ENCODE measurements at places on chromosomes 2 and 18.

GRCh38 chr2:39739386-39739785, 39.7 kb downstream of the THUMPD2 start:
- no peak for DNase-seq

DNA sequence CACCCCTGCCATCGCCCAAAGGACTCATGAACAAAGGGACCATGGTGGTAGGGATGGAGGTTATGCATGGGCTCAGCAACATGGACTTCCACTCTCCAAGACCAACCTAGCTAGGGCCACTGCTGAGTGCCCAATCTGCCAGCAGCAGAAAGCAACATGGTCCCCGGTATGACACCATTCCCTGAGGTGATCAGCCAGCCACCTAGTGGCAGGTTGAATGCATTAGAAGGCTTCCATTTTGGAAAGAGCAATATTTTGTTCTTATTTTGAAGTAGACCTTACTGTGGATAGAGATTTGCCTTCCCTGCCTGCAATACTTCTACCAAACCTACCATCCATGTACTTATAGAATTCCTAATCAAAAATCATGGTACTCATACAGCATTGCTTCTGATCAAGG, 99.8 kb downstream of the METTL4 start:
- DNase-seq, result no peak

GRCh38 chr2:48954935-48955334, 199.4 kb downstream of the FSHR start:
- no peak for DNase-seq

DNA sequence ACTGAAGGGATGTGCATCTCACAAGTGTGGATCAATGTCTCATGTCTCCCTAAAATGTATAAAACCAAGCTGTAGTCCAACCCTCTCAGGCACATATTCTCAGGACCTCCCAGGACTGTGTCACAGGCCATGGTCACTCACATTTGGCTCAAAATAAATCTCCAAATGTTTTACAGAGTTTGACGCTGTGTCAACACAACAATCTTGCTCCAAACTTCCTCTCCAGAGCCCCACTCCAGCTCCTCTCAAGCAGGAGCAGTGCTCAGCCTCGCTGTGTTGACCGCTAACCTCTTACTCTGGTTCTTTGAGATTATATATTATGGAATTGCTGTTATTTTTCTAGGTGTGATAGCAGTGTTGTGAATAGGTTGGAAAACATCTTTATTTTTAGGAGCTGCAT, 56.2 kb downstream of the CYP27C1 start:
- DNase-seq, result no peak

- DNase-seq, result no peak
Observed at GRCh38 chr2:103028181-103028580, 266.4 kb downstream of the TMEM182 start.

GRCh38 chr18:13187498-13187897, 31.1 kb upstream of the LDLRAD4 start:
- DNase-seq, result no peak

DNA sequence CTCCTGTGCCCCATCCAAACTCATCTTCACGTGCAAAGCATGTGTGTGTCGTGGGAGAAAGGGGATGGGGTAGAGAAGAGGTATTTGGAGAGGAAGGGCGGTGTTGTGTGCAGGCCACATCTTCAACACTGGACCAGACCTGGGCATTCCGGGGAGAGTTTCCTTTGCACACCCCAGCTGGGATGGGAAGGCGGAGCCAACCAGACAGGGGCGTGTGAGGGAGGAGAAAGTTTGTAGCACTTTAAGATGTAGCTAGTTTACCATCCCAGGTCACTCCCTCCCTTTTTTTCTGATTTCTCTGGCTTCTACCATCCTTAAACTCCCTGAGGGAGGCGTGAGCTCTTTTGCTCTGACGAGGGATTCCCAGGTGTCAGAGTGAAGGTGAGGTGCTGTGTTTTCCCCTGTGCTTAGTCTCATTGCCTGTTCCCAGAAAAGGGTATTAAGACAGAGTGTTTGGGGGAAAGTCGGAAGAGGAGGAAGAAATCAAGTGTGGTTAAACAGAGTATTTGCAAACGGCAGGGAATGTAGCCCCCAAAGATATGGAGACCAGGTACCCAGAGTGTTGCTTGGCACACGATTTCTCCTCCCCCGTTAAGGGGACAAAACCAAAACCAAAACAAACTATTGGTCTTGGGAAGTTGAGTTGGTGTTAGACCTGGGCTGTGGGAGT, 1.6 kb downstream of the SETBP1 start:
- DNase-seq, result no peak

GRCh38 chr2:160368988-160369930, 124.3 kb downstream of the RBMS1 start:
- DNase-seq, result no peak

DNA sequence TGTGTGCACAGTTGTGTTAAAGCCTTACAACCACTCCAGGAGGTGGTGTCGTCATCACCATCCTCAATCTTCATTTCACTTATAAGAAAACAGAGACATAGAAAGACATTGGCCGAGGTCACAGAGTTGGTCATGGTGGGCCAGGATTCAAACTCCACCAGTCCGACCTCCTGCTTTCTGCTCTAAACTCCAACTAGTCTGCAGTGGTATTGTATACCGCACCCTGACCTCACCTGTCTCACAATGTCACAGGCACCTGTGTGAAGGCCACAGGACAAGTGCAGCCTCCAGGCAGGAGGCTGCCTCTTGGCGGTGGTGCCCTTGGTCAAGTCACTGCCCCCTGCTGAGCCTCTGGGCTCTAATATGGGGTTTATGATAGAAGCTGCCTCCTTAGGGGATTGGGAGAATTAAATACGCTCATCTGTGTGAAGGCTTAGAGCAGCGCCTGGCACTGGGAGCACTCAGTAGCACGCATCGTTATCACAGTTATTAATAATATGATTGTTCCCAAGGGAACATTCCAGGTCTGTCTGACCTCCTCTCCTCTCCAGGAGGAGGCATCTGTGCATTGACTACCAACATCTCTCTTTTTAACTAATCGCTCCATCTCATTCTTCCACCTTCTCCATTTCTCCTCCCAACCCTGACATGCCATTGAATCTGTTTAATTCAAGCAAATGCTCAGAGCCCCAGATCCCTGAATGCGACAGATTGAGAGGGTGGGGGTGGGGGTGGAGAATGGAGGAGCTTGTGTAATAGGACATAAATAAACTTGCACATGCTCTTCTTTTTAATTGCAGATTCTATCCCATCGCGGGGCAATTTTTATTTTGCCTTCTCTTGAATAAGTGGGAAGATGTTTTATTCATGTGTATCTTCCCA, 112.7 kb downstream of the MCFD2 start:
- DNase-seq, result no peak

DNA sequence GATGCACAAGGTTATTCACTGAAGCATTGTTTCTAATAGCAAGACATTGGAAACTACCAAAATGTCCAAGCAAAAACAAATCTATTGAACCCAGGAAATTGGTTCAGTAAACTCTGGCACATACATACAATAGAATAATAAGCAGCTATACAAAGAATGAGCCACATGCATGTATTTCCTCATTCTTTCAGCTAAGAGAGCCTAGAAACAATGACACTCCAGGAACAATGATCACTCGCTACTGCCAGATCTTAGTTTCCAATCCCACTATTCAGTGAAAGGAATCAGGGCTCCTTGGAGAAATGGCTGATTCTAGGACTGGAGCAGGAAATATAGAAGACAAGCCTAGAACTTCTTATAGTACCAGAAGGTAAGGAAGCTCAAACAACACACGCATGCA, 221.9 kb upstream of the AGAP1 start:
- DNase-seq, result no peak

DNA sequence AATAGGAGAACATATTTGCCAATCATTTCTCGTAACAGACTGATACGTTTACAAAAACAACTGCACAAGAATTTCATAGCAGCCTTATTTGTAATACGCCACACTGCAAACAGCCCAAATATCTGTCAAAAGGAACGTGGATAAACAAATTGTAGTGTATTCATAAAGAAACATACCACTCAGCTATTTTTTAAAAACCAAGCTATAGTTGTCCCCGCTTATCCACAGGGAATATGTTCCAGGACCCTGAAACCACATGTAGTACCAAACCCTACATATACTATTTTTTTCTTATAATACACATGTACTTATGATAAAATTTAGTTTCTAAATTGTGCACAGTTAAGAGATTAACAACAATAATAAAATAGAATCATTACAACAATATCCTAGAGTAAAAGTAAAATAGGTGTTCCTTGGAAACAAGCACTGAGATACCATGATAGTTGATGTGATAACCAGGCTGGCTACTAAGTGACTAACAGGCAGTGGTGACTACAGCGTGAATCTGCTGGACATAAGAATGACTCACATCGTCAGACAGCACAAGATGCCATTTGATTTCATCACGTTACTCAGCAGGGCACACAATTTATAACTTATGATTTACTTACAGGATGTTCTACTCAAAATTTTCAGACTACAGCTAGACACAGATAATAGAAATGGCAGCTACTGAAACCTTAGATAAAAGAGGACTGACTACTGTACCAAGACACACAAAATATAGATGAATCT, 367.4 kb downstream of the NCKAP5 start:
- DNase-seq, result no peak

GRCh38 chr2:239192975-239193374, 207.8 kb downstream of the HDAC4 start:
- no peak for DNase-seq
